Activated naive CD8-positive, alpha-beta T cell treated with anti-CD3 and anti-CD28 coated beads, Interleukin-2, amount 10 ng/mL, durations not matched to agents 7 days and 5 days (primary cell): ENCODE measurements at places on chromosomes 3 and 15. TPM values are rescaled to one million over a fixed set of nuclear protein-coding genes. Genes with fewer than 3 reads are reported as not detected.

DNA sequence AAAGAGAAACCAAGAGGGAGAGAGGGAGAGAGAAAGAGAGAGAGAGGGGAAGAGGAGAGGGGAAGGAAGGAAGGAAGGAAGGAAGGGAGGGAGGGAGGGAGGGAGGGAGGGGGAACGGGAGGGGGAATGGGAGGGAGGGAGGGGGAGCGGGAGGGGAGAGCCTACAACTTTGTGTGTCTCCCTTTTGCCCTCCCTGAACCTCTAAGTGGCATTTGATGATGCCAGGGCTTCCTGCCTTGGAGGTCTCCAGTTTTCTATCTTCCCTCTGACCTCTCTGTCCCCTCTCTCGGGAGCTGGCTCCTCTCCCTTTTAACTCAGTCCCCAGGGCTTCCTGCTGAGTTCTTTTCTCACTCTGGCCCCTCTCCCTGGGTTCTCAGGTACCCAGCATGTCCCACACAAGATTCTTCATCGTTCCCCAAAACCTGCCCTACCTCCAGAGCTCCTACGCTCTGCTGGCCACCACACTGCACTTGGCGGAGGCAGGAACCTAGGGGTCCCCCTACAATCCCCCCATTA, 12.5 kb upstream of the FAM174B start:
- DNase-seq, result no peak

- no peak for DNase-seq
Observed at GRCh38 chr3:114218578-114219185, 18.7 kb downstream of the ZNF80 start.

DNA sequence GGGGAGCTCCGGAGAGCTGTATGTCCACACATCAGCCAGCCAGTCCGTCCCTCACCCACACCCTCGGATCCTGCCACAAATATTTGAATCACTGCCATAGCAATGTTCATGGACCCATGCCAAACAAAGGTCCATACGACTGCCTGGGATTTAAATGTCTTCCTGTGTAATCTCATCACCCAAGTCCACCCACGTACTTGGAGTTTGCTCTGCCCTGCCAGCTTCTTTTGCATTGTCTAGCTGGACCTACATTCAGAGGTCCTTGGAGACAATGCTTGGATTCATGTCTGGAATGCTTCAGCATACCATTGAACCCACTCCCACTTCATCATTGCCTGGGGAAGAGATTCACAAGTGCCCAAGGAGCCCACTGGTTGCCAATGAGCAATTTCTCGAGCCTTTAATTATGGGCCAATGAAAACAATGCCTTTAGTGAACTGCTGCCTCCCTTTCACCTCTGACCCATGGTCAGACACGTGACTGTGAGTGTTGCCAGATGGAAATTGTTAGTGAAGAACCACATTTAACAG, 90.4 kb upstream of the PHLDB2 start:
- no peak for DNase-seq

DNA sequence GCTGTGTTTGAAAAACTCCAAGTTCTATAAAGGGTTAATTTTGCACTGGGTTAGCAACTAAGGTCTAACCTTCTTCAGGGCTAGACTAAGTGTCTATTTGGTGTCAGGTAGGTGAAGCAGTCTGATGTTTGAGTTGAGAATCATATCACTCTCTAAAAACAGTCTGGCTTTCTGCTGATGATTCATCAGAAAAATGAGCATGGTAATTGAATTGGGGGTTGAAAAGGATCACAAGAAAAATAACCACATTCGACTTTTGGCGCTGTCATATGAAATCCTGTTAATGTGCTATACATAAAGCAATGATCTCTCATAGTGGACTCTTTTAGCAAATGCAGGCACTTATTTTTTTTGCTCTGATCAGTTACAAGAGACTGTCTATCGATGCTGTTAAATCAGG, 242.2 kb upstream of the AZI2 start:
- no peak for DNase-seq

GRCh38 chr3:38314764-38315487, 31.7 kb upstream of the XYLB start:
- no peak for DNase-seq

The CHL1 gene
- total RNA-seq, result not detected

GRCh38 chr3:46206282-46207015, 1.7 kb downstream of the CCR1 start:
- no peak for DNase-seq

The LOXL1 gene
- 10.5 TPM for total RNA-seq

The MUC13 gene
- not detected for total RNA-seq

DNA sequence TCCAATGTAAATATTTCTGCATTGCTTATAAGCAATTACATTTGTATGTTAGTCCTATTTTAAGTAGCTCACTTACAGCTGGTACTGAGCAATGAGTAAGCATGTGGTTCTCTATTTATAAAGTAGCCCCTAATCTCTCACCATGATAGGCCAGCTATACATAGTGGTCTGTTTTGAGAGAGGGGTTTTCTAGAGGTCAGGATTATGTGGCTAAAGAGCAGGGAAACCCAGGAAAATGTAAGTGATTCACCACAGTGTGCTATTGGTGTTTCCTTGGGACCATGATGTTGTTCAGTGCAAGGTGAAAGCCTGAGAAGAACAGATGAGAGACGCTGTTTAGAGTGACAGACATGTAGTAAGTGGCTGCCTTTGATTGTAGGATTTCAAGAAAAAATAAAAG, 26.4 kb downstream of the RBMS3 start:
- DNase-seq, result no peak
